Sigmoid colon (tissue), 7 donors: ENCODE measurements at places on chromosomes 4 and X. TPM values are rescaled to one million over a fixed set of nuclear protein-coding genes. Genes with fewer than 3 reads are reported as not detected.

The BRS3 gene
- total RNA-seq = not detected

The BMPR1B gene
- total RNA-seq = 1.8 TPM

DNA sequence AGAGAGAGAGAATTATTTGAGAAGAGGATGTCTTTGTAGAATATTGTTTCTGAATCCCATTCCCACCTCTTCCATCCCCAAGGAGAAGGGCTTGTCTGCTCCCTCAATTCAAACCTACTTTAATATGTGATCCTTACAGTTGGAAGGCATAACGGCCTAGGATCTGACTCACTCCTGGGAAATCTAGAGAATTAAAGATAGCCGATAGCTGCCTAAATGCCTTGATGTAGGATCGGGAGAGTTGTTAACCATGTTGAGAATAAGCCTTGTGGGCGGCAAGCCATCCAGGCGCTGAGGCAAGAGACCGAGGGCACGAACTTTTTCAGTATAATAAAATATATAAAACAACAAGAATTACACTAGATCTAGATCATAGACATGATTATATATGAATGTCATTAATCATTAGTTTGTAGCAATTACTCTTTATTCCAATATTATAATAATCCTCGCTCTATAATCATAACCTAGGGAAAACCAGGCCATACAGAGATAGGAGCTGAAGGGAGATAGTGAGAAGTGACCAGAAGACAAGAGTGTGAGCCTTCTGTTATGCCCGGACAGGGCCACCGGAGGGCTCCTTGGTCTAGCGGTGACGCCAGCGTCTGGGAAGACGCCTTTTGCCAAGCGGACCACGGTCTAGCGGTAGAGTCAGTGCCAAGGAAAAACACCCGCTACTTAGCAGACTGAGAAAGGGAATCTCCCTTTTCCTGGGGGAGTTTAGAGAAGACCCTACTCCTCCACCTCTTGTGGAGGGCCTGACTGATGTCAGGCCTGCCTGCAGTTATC lies 13.5 kb downstream of the EMCN start:
- DNase-seq = no peak

DNA sequence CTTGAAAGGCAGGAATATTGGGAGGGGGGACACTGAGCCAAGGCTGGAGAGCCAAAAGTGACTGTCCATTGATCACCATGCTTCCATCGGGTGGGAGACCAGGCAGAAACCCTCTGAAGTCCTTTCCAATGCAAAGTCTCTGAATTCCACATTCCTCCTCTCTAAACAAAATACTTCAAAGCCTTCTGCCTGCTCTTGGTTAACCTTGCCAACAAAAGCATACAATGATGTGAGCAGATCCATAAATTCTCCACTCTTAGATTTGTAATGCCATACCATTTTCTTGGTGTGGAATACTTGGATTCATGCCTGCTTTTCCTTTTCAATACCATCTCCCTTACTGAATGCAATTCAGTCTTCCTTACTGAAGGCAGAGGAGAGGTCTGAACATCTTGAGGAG lies 74.1 kb upstream of the FAM9B start:
- no peak for DNase-seq

- DNase-seq = no peak
These were observed 166.4 kb upstream of the AFF2 start for GRCh38 chrX:148333989-148334388.

GRCh38 chr4:90081432-90082144 lies 45.6 kb upstream of the CCSER1 start:
- DNase-seq = no peak

DNA sequence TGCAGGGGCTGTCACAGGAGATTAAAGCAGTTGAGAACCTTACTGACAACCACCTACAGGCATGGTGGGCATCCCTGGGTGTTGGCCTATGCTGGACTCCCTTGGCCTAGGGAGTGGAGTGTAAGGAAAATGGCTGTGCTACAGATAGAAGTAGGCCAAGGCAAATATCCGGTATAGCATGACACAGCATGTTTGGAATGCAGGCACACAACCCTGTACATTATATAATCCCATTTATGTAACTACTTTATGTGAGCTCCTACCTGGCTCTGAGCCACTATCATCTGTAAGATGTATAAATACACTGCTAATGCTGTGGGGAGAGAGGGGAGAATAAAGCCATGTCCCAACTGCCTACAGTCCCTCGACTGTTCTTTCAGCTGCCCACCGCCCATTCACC lies 38.7 kb upstream of the KCTD8 start:
- DNase-seq = no peak

GRCh38 chrX:15882704-15883539 lies 28.3 kb upstream of the AP1S2 start:
- no peak for DNase-seq

The GAGE2A gene
- total RNA-seq = not detected

- no peak for DNase-seq
These were observed 86.4 kb downstream of the SMIM20 start for GRCh38 chr4:26000274-26000950.

The HEPH gene
- total RNA-seq = 78.2 TPM

DNA sequence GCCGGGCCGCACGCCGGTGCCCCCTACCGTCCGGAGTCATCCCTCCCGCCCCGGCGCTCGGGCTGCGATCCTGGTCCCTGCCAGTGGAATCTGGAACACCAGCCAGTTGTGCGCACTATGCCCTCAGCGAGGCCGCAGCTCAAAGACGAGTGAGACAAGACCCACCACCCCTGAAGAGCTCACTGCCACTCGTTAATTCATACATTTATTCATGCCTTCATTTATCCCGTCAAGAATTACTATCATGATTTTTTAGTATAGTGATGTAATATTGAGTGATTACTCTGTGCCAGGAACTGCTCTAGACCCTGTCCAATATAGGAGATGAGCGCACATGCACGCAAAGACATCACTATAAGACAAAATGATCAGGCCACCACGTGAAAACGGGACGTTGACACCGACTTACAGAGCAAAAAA lies 247 bp upstream of the PPA2 start:
- DNase-seq = peak; percentile 92

The USP38 gene
- total RNA-seq = 20.0 TPM

- peak; percentile 79 for DNase-seq
These were observed 10.2 kb downstream of the HNRNPH2 start for GRCh38 chrX:101417981-101418841.

- DNase-seq = no peak
These were observed 74.8 kb upstream of the PACRGL start for GRCh38 chr4:20625426-20625825.

DNA sequence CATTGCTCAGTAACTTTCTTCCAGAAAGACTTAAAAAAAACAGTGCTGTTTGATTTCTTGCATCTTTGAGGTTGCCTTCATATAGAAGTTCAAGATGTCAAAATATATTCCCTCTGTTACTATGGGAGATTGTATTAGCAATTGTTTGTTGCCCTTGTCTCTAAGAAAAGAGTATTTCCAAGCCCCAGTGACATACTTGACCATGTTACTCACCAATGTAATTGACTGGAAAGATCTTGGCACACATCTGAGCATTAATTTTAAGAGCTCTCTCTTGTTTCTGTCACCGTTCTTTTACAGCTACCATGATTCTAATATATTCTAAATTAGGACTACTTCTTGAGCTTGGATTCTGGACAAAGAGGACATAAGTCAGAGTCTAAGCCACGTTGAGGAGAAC lies 902.7 kb upstream of the EPHA5 start:
- no peak for DNase-seq

- DNase-seq = no peak
These were observed 3.3 kb upstream of the RELL1 start for GRCh38 chr4:37689353-37690095.

The PCDH18 gene
- 108 TPM for total RNA-seq

DNA sequence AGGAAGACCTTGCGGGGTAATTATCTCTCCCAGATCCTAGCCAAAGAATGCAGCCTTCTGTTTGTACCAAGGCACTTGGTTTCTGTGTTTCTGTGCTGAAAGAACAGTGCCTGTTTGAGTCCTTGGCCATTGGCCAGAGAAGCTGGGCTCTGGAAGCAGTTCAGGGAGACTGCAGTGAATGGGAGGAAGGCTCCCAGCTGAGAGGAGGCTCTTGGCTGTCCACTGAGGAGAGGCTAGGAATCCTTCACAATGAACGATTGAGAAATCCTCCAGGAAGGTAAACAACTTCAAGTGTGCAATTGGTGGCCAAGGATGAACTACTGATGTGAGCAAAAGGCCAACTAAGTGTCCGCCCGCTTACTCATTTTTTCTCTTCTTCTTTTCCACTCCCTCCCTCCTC lies 61.3 kb downstream of the HS3ST1 start:
- DNase-seq = peak; percentile 93

- no peak for DNase-seq
These were observed 48.1 kb upstream of the S100G start for GRCh38 chrX:16601885-16602284.

- no peak for DNase-seq
These were observed 243.7 kb downstream of the TENM3 start for GRCh38 chr4:182486881-182487280.

The IL21 gene
- not detected for total RNA-seq
